Stimulated activated CD4-positive, alpha-beta T cell treated with anti-CD3 and anti-CD28 coated beads, TNF-alpha, amount 100 ng/mL, for 24 hours (primary cell): ENCODE measurements at places on chromosomes 1 and 21.

DNA sequence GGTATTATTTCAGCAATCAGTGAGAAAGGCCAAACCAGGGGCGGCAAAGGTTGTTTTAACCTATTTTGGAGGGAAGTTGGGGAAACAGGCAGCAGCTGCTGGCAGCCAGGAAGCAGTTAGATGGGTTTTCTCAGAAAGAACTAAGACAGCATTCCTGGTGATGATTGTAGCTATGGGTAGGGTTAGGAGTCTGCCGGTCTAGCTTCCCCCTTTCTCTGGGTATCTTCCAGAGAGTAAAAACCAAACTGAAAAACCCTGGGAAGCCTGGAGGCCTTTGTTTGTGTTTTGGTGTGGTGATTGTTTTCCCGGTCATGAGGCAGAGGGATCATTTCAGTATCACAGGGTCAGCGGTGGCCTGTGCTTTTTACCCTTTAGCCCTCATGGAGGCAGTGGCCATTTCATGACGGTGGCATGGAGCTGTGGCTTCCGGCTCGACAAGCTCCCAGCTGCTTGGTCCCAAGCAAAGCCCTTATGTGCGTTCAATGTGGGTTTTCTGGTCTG, 19.5 kb upstream of the TNFRSF1B start:
- no peak for DNase-seq

- no peak for DNase-seq
These were observed 7.3 kb downstream of the UAP1 start for GRCh38 chr1:162568802-162569201.

- no peak for DNase-seq
These were observed 52.5 kb upstream of the RIPK4 start for GRCh38 chr21:41819236-41819855.

DNA sequence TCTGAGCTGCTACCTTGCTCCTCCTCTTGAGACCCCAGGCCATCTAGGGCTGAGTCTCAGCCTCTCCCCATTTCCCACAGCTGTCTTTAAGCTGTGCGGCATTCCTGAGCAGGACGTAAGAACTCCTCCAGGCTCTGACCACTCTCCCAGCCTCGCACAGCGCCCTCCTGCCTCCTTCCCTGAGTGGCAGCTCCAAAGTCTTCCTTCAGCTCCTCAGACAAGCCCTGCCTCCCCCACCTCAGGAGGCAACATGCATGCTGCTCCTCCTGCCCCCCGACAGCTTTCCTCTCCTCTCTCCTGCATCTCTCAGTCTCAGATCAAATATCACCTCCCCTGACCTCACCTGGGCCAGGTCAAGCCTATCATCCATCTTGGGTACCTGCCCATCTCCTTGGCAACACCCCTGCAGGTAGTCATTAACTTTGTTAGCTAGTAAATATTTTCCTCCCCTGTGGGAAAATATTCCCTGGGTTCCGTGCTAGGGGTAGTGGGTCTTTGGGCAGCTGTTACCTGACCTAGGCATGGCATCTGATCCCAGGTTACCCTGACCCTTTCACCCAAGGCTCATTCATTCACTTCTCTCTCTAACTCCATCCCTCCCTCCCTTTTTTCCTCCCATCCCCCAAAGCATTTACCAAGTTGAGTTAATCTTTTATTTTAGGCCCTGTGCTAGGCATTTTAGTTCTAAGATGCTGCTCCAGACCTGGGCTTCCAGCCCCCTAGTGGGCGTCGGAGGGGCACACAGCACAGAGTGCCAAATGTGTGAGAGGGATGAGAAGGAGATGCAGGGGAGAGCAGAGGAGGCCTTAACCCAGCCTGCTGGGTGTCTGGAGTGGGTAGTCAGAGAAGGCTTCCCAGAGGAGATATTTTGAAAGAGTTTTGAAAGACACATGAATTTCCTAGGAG, 419.9 kb downstream of the PTPRU start:
- no peak for DNase-seq

GRCh38 chr1:159554261-159554660, 18.5 kb upstream of the OR10J5 start:
- no peak for DNase-seq

GRCh38 chr1:24960071-24960801, 30.2 kb upstream of the RUNX3 start:
- DNase-seq = no peak

- no peak for DNase-seq
These were observed 62.1 kb downstream of the OLIG1 start for GRCh38 chr21:33132054-33132453.

GRCh38 chr1:22266141-22266540, 123.2 kb upstream of the WNT4 start:
- DNase-seq = no peak

- DNase-seq = no peak
These were observed 439.5 kb downstream of the PLPP3 start for GRCh38 chr1:56139836-56140235.

DNA sequence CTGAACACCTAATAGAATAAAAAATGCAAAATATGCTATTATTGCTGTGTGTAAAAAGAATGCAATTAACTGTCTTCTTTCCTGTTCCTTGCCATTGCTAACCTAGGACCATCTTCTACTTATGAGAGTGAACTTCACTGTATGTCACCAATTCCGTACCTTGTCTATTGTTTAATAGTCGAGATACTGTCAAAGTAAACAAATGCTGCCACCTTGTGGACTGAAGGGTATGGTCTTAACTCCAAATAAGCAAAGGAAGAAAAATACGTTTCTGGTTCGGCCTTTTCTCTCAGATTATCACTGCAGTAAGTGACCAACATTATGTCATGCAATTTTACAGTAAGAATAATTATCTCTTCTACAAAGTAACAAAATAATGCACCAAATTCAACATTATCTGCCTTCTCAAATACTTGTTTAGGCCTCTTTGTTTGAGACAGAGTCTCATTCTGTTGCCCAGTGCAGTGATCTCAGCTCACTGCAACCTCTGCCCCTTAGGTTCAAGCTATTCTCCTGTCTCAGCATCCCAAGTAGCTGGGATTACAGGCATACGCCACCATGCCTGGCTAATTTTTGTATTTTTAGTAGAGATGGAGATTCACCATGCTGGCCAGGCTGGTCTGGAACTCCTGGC, 133.4 kb downstream of the COP1 start:
- peak; percentile 31 for DNase-seq

DNA sequence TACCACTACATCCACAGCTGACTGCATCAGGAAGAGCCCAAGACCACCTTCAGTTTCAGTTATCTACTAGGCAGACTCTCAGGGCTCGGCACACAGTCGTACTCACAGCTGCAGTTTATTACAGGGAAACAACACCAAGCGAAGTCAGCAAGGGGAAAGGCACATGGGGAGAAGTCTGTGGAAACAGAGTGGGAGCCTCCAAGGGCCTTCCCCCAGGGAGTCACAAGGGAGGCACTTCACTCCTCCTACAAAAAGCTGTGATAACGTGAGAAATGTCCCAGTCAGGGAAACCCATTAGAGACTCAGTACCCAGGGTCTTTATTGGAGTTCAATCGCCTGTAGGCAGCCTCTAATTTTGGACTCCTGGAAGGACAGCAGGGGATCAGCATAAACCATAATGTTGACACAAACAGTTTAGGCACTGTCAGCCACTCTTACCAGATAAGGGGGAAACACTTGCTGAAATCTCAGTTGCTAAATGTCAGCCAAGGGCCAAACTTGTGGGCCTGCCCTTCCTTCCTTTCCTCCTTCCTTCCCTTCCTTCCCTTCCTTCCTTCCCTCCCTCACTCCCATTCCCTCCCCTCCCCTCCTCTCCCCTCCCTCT, 444.0 kb downstream of the SMYD3 start:
- DNase-seq = no peak

GRCh38 chr1:216632980-216633379, 90.2 kb downstream of the ESRRG start:
- DNase-seq = no peak

GRCh38 chr1:152000964-152001630, 7.4 kb upstream of the S100A10 start:
- DNase-seq = no peak

DNA sequence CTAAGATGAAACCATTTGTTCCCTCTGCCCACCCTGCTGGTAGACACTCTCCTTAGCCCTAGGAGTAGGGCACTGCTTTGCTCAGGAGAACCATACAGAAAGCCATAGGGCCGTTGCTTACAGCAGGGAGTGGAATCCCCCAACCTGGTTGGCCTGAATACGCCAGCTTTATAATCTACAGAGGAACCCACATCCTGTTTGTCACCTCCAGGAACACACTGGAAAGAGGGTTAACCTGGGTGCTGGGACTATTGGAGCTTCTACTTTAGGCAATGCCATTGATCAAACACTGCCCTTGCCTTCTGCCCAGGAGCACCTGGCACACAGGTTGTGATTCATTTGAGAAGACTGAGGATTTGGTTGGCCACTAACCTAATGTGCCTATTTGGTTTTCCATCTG, 124.8 kb downstream of the TNR start:
- no peak for DNase-seq

DNA sequence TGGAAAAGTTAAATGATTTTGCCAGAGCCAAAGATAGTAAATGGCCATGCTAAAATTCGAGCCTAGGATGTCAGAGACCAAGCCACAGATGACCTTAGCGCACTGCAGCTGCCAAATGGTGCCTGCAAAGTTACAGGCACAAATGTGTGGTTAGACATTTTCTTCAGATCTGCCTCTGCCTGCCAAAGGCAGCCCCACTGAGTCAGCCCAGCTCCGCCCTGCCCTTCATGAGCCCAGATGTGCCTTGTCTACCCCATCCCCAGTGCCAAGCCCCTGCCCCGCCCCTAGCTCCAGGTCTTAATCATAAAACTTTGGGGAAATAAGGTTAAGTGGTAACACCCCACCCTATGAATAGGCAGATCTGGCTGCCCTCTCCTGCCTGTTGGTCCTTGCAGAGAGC, 105.9 kb downstream of the DTL start:
- no peak for DNase-seq

DNA sequence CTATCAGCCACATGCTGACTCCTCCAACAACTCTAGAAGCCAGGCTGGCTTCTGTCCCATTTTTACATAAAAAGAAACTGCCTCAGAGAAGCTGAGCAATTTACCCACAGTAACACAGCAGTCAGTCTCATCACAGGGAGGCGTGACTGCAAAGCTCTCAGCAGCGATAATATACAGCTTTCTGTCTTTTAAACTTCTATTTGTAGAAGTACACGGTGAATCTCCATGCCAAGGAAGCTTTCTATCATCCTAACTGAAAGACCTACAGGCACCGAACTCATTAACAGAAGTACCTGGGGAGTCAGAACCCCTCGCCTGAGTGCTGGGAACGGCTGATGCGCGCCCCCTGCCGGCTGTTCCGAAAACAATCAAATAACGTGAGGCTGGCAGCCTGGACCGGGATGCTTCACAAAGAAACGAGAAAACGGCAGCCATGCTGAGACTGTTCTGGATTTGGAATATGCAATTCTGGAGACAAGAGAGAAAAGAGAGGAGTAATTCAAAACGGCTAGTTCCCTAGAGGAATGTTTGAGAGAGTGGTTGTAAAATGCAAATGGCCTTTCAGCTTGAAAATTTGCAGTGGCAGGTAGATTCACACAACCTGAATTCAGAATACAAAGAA, 43.5 kb upstream of the RAB4A start:
- peak; percentile 78 for DNase-seq

DNA sequence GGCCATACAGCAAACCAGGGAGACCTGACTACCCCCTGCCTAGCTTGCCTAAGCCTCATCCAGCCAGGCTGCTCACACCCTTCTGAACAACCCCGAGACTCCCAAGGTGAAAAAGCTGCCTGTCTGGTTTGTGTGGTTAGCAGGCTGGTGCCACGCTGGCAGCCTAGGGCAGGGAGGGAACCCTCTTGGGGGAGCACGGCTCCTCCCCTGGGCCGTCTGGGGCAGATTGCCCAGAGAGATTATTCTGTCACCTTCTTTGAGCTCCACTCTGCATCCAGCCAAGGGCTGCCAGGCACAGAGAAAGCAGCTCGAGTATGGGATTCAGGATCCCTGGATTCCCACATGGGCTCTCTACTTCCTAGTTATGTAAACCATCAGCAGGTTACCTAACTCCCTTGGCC, 27.5 kb upstream of the TCEA3 start:
- DNase-seq = no peak

DNA sequence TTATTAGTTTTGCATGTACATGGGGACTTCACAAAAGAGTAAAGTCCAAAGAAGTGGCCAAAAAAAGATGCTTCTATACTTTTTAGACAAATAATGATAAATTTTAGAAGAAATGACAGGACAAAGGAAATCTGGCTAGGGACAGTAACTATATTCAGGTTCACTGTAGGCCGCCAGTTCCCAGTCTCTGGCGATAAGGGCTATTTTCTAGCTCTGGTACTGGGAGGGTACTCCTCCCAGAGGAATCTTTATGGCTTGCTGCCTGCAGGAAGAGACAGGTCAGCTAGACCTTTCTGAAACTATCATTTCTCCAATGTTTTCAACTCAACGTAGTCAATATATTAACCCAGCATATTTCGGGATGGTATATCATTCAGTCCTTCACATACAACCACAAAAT, 37.5 kb upstream of the RGS2 start:
- DNase-seq = no peak

GRCh38 chr1:234897390-234897749, 231.3 kb downstream of the TOMM20 start:
- no peak for DNase-seq

- no peak for DNase-seq
These were observed 30.9 kb downstream of the GPR161 start for GRCh38 chr1:168105846-168106245.

GRCh38 chr21:17451364-17451891, 61.4 kb upstream of the CXADR start:
- no peak for DNase-seq

- DNase-seq = no peak
These were observed 26.2 kb downstream of the RASAL2 start for GRCh38 chr1:178120088-178120487.

DNA sequence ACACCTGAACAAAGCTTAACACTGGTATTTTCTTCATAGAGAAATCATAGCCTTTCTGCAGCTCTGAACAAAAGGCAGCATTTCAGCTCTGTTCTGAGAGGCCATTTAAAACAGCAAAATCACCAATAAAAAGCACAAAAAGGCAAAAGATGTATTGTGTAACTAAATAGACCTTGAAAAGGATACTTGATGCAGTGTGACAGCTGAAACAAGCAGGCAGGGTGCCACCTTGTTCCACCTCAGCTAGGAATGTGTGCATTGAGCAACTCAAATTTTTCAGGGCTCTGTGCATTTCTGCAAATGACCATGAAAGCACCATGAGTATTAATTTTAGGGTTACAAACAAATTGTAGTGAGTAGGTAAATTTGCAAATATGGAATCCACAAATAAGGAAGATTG, 65.8 kb downstream of the RHOU start:
- DNase-seq = no peak

DNA sequence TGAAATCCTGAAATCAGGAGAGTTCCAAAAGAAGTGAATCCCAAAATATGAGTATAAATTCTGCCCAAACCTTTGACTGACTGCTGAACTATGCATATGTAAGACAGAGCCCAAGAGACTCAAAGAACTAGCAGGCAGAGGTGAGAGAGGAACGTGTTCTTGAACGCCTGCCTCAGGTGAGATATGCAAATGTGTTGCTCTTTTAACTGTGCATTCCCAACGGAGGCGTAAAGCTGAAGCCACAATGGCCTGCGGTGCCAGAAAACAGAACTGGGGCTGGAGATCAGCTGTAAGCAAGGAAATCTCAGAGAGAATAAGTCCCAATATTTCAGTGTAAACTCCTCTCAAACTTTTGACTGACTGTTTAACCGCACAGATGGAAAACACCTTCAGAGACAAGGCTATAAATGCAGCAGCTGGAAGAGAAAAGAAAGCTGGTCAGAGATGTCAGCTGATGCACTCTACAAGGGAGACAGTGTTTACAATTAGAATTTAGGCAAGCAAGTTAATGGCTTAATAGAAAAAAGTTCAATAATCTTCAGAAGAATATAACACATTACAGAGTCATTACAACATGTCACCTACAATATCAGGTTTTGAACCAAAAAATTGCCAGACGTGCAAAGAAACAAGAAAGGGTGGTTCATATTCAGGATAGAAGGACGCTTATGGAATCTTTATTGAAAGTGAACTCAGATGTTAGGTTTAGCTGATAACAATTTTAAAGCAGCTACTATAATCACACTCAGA, 43.0 kb upstream of the TRIM67 start:
- no peak for DNase-seq
